ENCODE measurements at places on chromosomes 6 and 20. TPM values are rescaled to one million over a fixed set of nuclear protein-coding genes. Genes with fewer than 3 reads are reported as not detected.

OR2B6 gene
- polyA plus RNA-seq, result 0.17 TPM

NOX3 gene
- 2.1 TPM for polyA plus RNA-seq

MMP24 gene
- polyA plus RNA-seq, result 1.9 TPM

GPX5 gene
- polyA plus RNA-seq, result not detected

ZSCAN31 gene
- 10.7 TPM for polyA plus RNA-seq

SLPI gene
- not detected for polyA plus RNA-seq

CDSN gene
- polyA plus RNA-seq, result not detected

DNA sequence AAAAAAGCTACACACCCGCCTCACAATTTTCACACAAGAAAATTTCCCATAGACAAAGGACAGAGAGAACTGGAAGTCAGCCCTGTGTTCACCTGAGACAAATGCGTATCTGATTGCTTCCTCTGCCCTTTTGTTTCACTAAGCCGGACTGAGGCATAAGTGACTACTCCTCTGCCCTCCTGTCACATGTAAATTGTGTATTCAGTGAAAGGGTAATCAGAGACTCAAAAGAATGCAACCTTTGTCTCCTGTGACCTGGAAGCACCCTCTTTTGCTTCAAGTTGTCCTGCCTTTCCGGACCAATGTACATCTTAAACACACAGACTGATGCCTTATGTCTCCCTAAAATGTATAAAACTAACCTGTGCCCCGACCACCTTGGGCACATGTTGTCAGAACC is 483.8 kb upstream of the EYS start:
- no peak for DNase-seq

DNA sequence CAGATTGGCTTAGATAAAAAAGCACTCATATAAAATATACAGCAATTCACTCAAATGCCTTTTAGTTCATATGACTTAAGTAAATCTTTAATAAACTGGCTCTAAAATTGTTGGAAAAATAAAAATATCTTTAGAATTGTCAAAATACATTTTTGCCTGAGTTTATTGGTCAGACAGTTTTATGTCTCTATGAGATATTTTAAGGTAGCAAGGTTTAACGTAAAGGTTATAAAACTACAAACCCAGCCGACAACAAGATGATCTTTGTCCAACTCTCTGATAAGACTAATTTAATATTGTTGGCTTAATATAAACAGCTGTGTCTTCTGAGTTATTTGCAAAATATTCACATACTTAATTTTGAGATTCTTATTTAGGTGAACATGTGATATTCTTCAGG is 39.5 kb downstream of the RNASET2 start:
- DNase-seq, result no peak

- no peak for DNase-seq
Measured at GRCh38 chr6:98280492-98280891, 553.9 kb upstream of the POU3F2 start.

DNA sequence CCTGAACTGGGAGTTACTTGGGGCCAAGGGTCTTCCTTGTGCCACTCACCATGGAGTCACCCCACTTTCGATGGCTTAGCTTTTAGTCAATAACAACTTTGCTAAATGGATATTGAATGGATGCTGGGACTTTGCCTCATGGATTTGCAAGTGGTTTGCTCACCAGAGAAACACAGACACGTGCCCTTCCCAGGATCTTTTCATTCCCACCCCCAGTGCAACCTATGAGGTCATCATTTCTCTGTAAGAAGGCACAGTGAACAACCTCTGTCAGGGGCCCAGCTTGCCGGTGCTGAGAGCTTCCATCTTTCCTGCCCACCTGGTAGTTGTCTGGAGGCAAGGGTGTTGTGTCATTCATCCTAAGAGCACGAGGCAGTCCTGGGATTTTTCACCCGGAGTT is 256.8 kb upstream of the PMEPA1 start:
- no peak for DNase-seq

- no peak for DNase-seq
Measured at GRCh38 chr20:23609486-23610109, 3.9 kb upstream of the CST9 start.

DNA sequence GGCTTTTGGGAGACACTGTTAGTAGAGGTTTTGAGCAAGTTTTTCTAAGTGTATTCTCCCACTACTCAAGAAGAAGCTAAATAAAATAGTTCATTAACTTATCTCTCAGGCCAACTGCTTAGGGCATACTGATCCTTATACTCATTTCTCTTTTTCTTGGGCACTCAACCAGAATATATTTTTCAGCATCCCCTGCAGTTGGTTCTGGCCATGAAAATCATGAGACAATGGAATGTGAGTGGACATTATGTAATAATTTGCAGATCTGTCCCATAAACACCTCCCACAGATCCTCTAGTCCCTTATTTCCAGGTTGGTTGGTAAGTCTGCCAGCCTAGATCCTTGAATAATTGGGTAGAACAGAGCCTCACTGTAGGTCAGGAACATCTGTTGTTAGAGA is 136.7 kb downstream of the AIG1 start:
- no peak for DNase-seq

DNA sequence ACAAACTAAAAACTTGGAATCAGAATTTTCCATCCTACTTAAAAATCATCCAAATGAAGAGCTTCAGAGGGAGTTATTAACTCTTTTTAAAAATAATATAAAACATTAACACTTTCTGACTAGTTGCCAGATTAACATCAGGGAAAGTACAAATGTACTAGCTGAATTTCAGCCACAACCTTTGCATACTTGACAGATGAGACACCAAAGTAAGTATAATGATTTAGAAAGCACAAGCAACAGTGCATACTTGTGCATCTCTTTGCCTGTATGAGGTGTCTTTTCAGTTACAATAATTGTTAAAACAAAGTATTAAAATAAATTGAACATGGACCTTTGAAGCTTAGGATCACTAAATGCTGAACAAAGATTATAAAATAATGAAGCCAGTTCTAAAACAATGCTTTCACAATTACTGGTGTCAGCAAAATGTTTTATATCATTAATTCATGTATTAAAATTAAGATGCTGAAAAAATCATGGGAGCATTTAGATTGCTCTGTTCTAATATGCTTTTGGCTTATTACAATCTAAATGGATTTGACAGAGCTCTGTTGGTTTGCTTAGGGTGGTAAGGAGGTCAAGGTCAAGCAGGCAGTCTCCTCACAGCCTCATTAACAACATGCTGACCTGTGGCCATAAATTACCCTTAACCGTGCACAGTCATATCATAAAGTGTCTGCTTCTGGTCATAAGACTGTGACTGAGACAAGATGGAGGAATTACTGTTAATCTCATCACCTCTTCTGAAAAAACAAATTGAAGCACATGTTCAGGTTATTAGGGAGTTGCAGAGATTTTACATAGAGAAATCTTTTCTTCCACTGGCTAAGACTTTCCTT is 15.1 kb downstream of the RNF217 start:
- DNase-seq, result no peak

DNA sequence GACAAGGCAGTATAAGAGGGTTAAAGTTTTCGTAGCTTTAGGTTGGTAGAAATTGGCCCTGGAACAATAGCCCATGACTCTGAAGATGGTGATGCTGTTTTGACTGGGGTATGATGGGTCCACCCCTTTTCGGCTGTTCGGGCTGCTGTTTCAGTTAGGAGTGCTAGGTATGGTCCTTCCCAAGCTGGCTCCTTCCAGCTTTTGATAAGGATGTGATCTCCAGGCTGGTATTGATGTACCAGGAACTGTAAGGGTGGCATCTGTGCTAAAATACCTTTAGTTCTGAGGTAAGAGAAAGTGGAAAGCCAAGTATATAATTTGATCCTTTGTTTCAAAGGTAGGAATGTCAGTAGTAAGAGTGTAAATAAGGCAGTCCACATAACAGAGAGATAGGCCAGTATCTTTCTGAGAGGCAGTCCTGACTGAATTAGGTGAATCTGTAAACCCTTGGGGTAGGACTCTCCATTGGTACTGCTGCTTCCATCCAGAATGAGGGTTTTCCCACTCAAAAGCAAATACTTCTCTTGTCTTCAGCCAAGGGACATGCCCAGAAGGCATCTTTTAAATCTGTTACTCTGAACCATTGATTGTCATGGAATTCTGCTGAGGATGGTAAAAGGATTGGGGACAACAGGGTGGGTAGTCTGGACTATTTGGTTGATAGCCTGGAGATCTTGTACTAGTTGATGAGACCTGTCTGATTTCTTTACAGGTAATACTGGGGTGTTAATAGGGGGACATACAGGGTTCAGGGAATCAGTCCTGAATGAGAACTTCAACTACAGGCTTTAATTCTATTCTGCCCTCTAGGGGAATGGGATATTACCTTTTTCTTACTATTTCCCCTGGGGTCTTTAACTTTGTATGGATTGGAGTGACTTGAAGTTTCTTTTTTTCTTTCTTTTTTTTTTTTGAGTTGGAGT is 6.1 kb upstream of the ZNFX1 start:
- DNase-seq, result no peak

DNA sequence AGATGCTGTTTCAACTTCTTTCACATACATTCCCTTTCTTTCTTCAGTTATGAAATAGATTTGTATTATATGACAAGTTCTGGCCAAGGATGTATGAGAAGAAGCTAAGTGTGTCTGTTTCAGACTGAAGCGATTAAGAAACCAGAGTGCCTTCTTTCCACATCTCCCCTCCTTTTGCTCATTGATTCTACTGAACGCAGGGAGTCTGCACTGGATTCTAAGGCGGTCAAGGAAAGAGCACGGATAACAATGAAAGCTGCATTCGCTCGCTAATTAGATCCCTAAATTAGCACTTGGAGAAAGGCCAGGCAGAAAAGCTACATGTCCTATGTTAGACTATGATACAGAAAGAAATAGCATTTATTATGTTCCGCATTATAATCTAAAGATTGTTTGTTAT is 267.7 kb downstream of the HAO1 start:
- no peak for DNase-seq

DNA sequence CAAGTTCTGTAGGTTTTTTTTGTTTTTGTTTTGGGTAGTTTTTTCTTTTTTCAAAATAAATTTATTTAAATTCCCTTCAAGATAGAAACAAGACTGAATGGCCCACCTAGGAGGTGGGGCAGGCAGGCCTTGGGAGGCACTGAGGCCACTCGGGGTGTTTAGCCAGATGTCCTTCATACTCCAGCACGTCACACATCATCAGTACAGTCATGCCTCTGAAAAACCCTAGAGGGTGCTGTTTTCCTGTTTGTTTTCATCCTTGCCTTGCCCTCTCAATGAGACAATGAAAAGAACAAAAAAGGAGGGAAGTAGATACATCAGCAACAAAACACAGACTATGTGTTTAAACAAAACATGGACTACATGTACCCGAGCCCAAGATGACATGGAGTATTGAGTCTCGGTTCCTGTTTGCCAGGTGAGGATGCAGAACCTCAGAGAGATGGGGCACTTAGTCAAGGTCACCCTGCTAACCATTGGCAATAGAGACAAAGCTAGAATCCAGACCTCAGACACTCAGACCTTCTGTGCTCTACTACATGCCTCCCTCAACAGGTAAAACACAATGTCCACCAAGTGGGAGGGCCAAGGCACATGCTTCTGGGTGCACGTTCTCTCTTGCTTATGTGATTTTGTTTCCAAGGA is 26.8 kb upstream of the CLIC5 start:
- DNase-seq, result no peak

DNA sequence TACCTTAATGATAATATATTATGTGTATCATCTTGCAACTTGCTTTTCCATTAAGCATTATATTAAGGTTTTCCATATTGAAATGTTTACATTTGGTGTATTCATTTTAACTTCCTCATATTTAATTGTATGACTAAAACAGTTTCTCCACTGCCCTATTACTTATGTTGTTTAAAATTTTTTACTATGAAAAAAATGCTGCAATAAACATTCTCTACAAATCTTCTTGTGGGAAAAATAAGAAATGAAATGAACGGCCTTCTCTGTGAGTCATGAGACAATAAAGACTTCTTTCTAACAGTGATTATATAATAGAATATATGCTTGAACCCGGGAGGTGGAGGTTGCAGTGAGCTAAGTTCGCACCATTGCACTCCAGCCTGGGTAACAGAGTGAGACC is 25.5 kb downstream of the FASTKD5 start:
- no peak for DNase-seq

GRCh38 chr6:116313101-116313776 is 33.5 kb upstream of the TSPYL1 start:
- no peak for DNase-seq
